ENCODE measurements at places on chromosomes 1 and 21. TPM values are rescaled to one million over a fixed set of nuclear protein-coding genes. Genes with fewer than 3 reads are reported as not detected.
A peak's percentile ranks its signal among the peaks of the same experiment; 100 is the strongest.

KCNC4 gene
- total RNA-seq = 0.51 TPM

- DNase-seq = peak; percentile 7
Measured at GRCh38 chr1:85911742-85912141, 203.5 kb upstream of the ZNHIT6 start.

DNA sequence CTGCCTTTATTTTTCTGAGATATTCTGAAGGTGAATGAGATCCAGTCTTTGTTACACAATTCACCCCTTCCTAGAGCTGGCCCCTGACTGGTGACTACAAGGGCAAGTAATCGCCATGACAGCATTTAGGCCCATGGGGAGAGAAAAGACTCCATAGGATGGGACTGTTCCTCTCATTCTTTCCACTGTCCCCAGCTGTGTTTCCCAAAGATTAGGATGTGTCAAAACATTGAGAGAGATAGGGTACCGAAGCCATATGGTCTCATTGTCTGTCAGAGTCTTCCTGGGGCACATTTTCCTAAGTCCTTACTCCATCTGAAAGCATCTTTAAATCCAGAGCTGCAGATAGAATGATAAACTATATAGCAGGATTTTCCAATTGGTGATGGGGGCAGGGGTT lies 423.5 kb downstream of the OMA1 start:
- no peak for DNase-seq

- DNase-seq = no peak
Measured at GRCh38 chr1:89085781-89086180, 20.8 kb upstream of the GBP1 start.

GRCh38 chr1:246329900-246330299 lies 177.2 kb downstream of the SMYD3 start:
- DNase-seq = no peak

DNA sequence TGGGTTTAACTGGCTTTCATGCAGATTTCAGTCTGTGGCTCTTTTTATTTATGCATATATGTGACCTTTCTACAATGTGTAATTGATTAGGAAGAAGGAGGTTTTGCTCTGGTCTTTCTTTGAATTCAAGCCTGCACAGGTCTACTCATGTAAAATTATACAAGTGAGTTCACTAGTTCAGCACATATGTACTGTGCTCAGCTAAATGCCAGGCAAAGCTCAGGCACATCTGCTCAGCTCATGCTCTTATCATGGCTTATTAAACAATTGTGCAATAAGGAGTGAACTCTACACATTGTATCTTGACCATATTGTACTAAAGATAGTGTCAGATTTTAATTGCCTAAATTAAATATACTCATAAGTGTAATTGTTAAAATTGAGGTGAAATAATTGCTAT lies 378.4 kb downstream of the ADGRL2 start:
- DNase-seq = no peak

DNA sequence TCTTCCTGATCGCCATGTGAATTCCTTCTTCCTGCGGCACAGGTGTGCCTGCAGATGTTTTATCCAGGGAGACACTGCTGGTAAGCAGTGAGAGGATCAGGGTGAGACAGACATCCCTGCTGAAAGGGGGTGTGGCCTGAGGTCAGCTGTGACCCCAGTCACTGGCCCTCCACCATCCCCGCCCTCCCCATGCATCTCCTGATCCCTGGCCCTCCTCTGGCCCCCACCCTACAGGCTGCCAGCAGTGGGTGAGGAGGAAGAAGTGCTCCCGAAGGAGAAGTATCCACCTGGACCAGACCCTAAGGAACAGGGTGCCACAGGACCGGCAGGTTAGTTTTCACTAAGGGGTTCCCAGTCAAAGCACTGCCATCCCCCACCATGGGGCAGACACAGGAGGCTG lies 85.3 kb downstream of the GLIS1 start:
- DNase-seq = no peak

DNA sequence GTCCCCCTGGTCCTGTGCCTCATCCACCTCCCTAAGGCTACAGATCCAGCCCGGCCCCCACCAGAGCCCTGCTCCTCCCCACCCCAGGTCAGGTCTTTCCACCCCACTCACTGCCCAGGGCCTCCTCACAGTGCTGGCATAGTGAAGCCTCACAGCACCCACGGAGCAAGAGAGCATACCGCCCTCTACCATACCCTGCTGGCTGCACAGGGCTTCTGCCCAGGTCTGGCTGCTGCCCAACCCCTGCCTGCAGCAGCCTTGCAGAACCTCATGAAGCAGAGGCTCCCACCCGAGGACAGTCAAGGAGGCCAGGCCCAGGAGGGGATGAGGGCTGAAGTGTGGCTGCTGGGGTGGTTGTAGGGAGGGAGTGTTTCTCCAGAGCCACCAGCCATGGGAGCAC lies 19.7 kb upstream of the ARF1 start:
- no peak for DNase-seq

- no peak for DNase-seq
Measured at GRCh38 chr1:209749205-209749604, 6.6 kb upstream of the TRAF3IP3 start.

SPATA45 gene
- not detected for total RNA-seq

BRINP2 gene
- total RNA-seq = 0.46 TPM

- DNase-seq = no peak
Measured at GRCh38 chr1:246591504-246591903, 25.2 kb downstream of the CNST start.

NEK2 gene
- 54.9 TPM for total RNA-seq

- DNase-seq = no peak
Measured at GRCh38 chr1:4023678-4024077, 123.6 kb upstream of the C1orf174 start.

DNA sequence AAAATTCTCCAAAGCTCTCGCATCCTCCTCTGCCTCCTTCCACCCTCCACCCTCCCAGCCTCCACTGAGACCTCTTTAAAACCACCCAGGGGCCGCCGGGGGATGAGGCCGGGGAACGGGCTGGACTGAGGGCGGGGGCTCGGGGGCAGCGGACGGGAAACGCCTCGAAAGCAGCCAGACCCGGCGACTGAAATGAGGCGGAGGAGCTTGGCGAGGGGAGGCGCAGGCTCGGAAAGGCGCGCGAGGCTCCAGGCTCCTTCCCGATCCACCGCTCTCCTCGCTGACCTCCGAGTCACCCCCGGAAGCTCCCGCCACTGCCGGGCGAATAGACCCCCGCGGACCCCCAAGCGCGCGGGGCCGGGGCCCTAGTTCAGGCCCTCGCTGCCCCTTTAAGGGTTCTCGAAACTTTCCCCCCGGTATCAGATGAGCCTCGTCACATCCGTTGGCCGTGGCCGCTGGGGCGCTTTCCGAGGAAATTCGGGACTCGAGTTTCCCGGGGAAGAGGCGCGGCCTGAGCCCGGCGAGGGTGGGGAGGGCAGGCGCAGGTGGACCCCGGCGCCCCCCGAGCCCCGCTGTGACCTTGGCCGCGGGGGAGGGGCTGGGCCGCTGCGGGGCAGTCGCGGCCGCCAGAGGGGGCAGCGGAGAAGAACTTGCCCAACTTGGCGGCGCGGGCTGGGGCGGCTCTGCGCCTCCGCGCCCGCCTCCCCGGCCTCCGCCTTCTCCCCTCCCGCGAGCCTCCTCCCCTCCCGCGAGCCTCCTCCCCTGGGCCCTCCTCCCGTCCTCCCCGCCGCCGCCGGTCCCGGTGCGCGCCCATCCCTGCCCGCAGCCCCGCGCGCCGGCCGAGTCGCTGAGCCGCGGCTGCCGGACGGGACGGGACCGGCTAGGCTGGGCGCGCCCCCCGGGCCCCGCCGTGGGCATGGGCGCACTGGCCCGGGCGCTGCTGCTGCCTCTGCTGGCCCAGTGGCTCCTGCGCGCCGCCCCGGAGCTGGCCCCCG lies at the start of gene BACE2:
BACE2 (plus strand) TSS at position 813 of the 995 bp plus-strand sequence; CDS start at position 917, 104 bp downstream.
- peak; percentile 50 for DNase-seq

- no peak for DNase-seq
Measured at GRCh38 chr1:36475910-36476604, 6.7 kb downstream of the CSF3R start.

DNA sequence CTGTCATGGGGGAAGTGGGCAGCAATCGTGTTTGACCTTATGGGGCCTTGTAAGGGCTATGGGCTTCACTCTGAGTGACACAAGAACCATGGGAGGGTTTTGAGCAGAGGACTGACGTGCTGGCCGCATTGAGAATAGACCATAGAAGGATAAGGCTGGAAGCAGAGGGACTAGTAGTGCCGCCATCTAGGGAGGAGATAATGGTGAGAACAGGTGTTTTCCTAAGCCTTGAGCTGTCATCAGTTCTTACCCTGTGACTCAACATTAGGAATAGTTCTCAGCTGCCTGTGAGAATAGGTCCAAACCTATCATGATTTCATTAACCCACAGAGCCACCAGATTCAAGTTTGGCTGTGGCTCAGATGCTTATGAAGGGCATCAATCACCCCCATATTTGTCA lies 228.5 kb downstream of the CACNA1E start:
- no peak for DNase-seq

- no peak for DNase-seq
Measured at GRCh38 chr1:40884055-40884795, 22.1 kb upstream of the CITED4 start.

DNA sequence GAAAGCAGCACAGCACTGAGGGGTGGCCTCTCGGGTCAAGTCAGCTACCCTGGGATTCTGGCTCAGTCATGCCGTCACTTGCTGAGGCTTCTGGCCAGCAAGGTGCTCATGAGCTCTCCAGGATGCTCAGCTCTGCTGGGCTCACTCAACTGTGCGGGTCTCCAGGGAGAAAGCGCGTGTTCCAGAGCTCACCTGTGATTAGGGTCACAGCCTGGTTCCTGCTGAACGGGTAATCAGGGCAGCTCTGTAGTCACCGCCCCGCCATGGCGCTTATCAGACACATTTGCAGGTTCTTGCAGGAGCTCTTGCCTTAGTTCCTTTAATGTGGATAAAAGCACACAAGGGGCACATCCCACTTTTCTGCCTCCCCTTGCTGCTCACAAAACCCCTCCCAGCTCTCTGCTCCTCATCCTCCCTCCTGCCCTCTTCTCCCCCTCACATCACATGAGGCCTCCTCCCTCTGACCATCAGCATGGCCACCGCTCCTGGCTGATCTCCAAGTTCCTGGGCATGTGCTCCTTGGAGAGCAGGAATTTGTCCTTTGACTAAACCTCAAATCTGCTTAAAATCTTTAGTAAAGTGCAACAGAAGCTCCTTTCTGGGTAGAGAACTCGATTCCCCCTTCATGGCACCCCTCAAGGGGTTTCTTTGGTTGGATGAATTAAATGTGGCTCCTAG lies 2.0 kb downstream of the PCP4 start:
- DNase-seq = no peak

Measured in LHCN-M2 (cell line).